ENCODE measurements at places on chromosomes 2 and 18. TPM values are rescaled to one million over a fixed set of nuclear protein-coding genes. Genes with fewer than 3 reads are reported as not detected.

The SLC23A3 gene
- 1.4 TPM for total RNA-seq

The SERPINB12 gene
- total RNA-seq = not detected

The GREB1 gene
- total RNA-seq = 1.1 TPM

The AQP4 gene
- not detected for total RNA-seq

The ICA1L gene
- 8.7 TPM for total RNA-seq

- H3K4me1 ChIP-seq = peaks cover 29% of the 10 kb centered on the region
- no peak overlapping the region for H3K4me3 ChIP-seq
- no peak overlapping the region for H3K27ac ChIP-seq
- DNase-seq = no peak
Measured at GRCh38 chr2:55896633-55897032, 26.9 kb downstream of the EFEMP1 start.

GRCh38 chr2:44109166-44109565, 59.5 kb upstream of the PPM1B start:
- H3K4me3 ChIP-seq = no peak overlapping the region
- H3K36me3 ChIP-seq = no peaks in the 10 kb centered on the region
- H3K27ac ChIP-seq = no peak overlapping the region
- no peaks in the 10 kb centered on the region for H3K27me3 ChIP-seq
- DNase-seq = no peak

- H3K27ac ChIP-seq = no peak overlapping the region
- H3K27me3 ChIP-seq = peaks cover 17% of the 10 kb centered on the region
- H3K4me3 ChIP-seq = no peak overlapping the region
- DNase-seq = no peak
- H3K4me1 ChIP-seq = peaks cover 2% of the 10 kb centered on the region
Measured at GRCh38 chr2:68748568-68748967, 14.0 kb downstream of the ARHGAP25 start.

DNA sequence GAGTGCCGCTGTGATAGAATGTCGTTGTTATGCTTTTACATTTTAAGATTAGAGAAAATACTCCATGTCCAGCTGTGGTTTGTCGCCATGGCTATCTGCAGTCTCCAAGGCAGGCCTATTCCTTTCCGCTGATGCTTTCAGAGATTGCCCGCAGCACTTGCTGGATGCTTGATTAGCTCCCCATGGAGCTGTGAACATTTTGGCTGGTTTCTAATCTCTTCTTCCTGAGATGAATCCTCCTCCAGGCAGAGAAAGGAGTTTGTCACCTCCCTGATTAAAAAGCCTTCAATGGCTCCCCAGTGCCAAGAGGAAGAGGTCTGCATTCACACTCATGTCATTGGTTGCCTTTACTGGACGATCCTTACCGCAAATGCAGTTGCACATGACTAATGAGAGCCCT, 32.6 kb upstream of the LPIN1 start:
- peaks cover 9% of the 10 kb centered on the region for H3K27me3 ChIP-seq
- peaks cover 15% of the 10 kb centered on the region for H3K4me1 ChIP-seq
- no peak for DNase-seq
- no peak overlapping the region for H3K27ac ChIP-seq
- H3K4me3 ChIP-seq = no peak overlapping the region

DNA sequence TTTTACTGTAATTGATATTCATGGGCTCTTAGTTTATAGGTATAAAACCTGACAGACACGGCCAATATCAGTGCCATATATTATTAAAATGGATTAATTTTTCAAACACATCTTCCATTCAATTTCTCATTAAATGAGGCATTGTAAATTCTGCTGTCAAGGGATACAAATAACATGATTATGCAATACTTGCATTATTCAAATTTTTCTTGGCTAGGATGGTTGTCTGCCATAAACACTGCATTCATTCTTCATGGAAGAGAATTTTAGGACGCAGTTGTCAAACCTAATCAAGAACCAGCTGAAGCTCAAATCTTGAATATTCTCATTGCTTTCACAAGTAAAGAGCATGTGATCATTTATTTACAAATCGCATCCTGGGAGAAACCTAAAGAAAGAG, 255.6 kb downstream of the RDH14 start:
- H3K36me3 ChIP-seq = no peaks in the 10 kb centered on the region
- no peaks in the 10 kb centered on the region for H3K27me3 ChIP-seq
- no peak overlapping the region for H3K4me3 ChIP-seq
- no peak for DNase-seq

- H3K27ac ChIP-seq = no peak overlapping the region
- H3K36me3 ChIP-seq = no peaks in the 10 kb centered on the region
- no peak for DNase-seq
- no peaks in the 10 kb centered on the region for H3K27me3 ChIP-seq
- H3K4me1 ChIP-seq = no peaks in the 10 kb centered on the region
Measured at GRCh38 chr2:35538796-35539195, 816.8 kb upstream of the CRIM1 start.

- H3K27ac ChIP-seq = no peak overlapping the region
- no peaks in the 10 kb centered on the region for H3K4me1 ChIP-seq
- H3K4me3 ChIP-seq = no peak overlapping the region
- H3K27me3 ChIP-seq = no peaks in the 10 kb centered on the region
- DNase-seq = no peak
- no peaks in the 10 kb centered on the region for H3K36me3 ChIP-seq
Measured at GRCh38 chr18:77632758-77633157, 383.1 kb downstream of the GALR1 start.

GRCh38 chr2:241066893-241067341, 35.2 kb downstream of the MTERF4 start:
- no peaks in the 10 kb centered on the region for H3K4me1 ChIP-seq
- H3K27ac ChIP-seq = no peak overlapping the region
- H3K4me3 ChIP-seq = no peak overlapping the region

DNA sequence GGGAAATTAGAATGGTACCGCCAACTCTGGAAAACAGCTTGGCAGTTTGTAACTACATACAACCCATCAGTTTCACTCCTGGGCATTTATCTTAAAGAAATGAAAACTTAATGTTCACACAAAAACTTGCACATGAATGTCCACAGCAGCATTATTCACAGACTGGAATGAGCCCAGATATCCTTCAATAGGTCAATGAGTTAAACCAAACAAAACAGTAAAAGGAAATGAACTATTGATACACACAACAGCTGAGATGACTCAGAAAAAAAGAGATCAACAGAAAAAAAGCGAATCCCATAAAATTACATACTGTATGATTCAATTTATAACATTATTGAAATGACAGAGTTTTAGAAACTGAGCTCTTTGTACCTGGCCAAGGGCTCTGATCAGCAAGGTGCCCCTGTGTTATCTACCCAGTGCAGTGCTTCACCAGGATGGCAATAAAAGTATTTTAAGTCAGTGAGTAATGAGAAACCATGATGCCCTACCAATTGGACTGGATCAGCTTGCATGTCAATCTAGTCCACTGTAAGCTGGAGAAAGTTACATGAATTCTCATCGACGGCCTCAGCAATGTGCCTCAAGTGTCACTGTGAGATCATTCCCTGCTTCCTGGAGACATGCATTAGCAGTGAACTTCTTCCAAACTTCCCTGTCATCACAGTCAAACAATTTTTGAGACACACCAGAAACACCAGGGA, 21.9 kb downstream of the TMEM237 start:
- no peak overlapping the region for H3K4me3 ChIP-seq
- peak; percentile 70 for DNase-seq
- H3K27ac ChIP-seq = no peak overlapping the region
- H3K36me3 ChIP-seq = peaks cover 22% of the 10 kb centered on the region
- H3K4me1 ChIP-seq = peaks cover 26% of the 10 kb centered on the region
- no peaks in the 10 kb centered on the region for H3K27me3 ChIP-seq

GRCh38 chr2:7672027-7672684, 754.9 kb downstream of the RNF144A start:
- no peaks in the 10 kb centered on the region for H3K36me3 ChIP-seq
- no peak overlapping the region for H3K27ac ChIP-seq
- no peak overlapping the region for H3K4me3 ChIP-seq
- peak; percentile 23 for DNase-seq
- no peaks in the 10 kb centered on the region for H3K27me3 ChIP-seq
- H3K4me1 ChIP-seq = no peaks in the 10 kb centered on the region

GRCh38 chr2:100784681-100785080, 35.3 kb upstream of the NPAS2 start:
- no peaks in the 10 kb centered on the region for H3K36me3 ChIP-seq
- H3K4me1 ChIP-seq = peaks cover 18% of the 10 kb centered on the region
- no peak overlapping the region for H3K27ac ChIP-seq

GRCh38 chr18:36813824-36814223, 15.0 kb downstream of the TPGS2 start:
- no peak overlapping the region for H3K27ac ChIP-seq
- peaks cover 15% of the 10 kb centered on the region for H3K4me1 ChIP-seq
- no peak for DNase-seq

DNA sequence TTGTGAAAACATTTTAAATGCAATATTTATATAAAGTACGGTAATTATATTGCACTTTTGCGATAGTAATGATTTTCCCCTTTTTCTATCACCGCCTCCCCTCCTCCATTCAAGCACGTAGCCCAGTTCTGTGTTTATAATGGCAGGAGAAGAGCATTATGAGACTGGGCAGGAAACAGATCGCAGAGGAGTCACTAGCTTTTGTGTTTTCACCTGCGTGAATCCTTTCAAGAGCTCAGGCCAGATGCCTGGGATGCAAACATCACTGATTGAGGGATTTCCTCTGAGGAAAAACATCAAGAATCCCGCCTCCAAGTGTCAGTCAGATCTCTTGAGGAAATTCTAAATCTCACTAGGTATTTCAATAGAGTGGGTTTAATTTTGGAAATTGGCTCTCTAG, 178.4 kb upstream of the FN1 start:
- no peak overlapping the region for H3K27ac ChIP-seq
- no peak overlapping the region for H3K4me3 ChIP-seq
- no peak for DNase-seq
- no peaks in the 10 kb centered on the region for H3K36me3 ChIP-seq

GRCh38 chr2:28219758-28220368, 172.8 kb upstream of the FOSL2 start:
- no peak overlapping the region for H3K4me3 ChIP-seq
- no peak for DNase-seq
- H3K27me3 ChIP-seq = no peaks in the 10 kb centered on the region
- H3K36me3 ChIP-seq = no peaks in the 10 kb centered on the region

DNA sequence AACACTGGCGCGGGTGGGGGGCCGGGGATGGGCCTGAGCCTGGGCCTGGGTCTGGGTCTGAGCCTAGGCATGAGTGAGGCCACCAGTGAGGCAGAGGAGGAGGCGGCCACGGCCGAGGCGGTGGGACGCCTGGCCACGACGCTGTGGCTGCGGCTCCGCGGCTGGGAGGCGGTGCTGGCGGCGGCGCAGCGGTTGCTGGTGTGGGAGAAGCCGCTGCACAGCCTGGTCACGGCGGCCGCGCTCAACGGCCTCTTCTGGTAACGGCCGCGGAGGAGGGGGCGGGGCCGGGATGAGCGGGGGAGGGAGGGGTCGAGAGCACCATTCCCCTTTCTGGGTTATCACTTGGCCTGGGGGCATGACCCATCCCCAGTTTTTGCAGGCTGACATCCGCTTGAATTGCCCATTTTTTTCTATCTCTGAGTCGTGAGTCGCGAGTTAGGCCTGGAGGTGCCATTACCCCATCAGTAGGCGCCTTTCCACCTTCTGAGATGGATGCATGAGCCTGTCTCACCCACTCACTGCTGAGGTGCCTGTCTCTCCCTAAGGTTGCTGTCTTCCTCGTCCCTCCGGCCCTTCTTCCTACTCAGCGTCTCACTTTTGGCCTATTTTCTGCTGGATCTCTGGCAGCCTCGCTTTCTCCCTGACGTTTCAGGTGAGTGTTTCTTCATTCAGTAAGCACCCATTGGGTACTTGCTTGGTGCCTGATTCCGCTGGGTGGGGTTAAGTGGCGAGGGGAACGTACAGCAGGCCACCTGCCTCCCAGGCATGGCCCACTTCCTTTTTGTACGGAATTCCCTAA, 501 bp downstream of the RETREG2 start:
- H3K36me3 ChIP-seq = peaks cover 46% of the 10 kb centered on the region
- H3K27ac ChIP-seq = peak overlapping the region; percentile 24
- peak; percentile 89 for DNase-seq
- peaks cover 30% of the 10 kb centered on the region for H3K4me1 ChIP-seq
- peak overlapping the region; percentile 78 for H3K4me3 ChIP-seq

DNA sequence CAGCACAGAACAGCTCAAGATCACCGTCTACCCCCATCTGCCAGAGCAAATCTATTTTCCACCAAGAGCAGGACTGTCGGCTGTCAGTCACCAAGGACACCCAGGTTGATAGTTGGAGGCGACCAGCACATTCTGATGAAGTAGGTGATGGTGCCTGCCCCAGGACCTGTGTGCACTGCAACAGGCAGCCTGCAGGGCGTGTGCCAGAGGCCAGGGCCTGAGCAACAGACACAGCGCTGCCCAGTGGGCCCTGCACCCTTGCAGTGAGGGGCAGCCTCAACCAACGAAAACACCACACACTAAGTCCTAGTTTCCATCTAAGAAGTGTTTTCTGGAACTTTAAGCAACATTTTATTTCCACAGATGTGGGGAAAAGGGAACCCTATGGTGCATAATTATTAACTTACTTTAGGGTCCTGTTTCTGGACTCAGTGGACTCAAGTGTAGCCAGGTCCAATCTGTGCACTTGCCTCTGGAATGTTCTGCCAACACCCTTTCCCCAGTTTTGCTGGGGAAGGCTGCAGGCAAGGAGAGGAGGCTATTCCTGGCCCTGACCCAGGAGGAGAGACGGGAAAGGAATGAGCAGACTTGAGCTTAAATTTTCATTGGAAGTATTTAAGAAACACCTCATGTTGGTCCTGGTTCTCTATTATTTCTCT, 61.5 kb downstream of the ADNP2 start:
- no peak overlapping the region for H3K4me3 ChIP-seq
- DNase-seq = peak; percentile 84
- H3K27me3 ChIP-seq = peaks cover 8% of the 10 kb centered on the region
- H3K36me3 ChIP-seq = no peaks in the 10 kb centered on the region
- no peak overlapping the region for H3K27ac ChIP-seq
- peaks cover 6% of the 10 kb centered on the region for H3K4me1 ChIP-seq

DNA sequence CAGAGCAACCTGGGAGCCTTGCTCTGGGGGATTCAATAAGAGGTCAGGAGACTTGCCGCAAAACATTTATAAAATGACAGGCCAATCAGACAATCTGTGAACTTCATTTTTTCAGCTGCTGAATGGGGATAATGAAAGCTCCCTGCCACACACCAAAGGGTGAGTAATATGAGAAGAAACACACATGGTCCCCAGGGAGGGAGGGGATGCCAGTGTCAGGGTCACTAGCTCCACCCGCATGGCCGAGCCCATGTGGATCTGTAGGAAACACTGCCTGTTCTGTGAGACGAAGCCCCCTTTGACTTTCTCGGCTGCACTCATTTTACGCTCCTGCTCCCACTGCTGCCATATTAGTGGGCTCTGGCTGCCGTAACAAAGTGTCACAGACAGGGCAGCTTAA, 521.0 kb upstream of the RAB6C start:
- H3K27me3 ChIP-seq = no peaks in the 10 kb centered on the region
- H3K36me3 ChIP-seq = no peaks in the 10 kb centered on the region
- DNase-seq = no peak

GRCh38 chr18:51884039-51884438, 456.0 kb upstream of the DCC start:
- H3K27me3 ChIP-seq = no peaks in the 10 kb centered on the region
- H3K36me3 ChIP-seq = no peaks in the 10 kb centered on the region
- DNase-seq = no peak
- no peak overlapping the region for H3K4me3 ChIP-seq
- H3K4me1 ChIP-seq = no peaks in the 10 kb centered on the region

All from osteoblast (primary cell).